ENCODE measurements at places on chromosomes 11 and 22.

- no peak for DNase-seq
Observed at GRCh38 chr22:46140989-46141928, 9.1 kb upstream of the PPARA start.

- no peak for DNase-seq
Observed at GRCh38 chr11:74462631-74463030, 4.7 kb downstream of the KCNE3 start.

DNA sequence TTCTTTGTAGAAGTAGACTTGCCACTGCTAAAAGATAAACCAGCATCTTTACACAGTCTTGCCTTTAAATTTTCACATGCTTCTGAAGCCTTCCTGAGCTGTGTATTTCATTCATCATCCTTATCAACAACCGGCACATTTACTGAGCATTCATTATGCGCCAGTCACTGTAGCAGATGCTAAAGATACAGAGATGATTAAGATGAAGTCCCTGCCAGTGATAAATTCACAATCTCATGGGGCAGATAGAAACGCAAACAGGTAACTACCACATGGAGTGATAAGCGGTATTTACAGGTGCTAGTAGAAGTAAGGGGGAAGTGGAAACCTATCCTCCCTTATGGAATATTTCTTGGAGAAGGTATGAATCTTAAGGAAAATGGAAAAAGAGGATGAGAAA lies 67.2 kb downstream of the PRCP start:
- DNase-seq: no peak

DNA sequence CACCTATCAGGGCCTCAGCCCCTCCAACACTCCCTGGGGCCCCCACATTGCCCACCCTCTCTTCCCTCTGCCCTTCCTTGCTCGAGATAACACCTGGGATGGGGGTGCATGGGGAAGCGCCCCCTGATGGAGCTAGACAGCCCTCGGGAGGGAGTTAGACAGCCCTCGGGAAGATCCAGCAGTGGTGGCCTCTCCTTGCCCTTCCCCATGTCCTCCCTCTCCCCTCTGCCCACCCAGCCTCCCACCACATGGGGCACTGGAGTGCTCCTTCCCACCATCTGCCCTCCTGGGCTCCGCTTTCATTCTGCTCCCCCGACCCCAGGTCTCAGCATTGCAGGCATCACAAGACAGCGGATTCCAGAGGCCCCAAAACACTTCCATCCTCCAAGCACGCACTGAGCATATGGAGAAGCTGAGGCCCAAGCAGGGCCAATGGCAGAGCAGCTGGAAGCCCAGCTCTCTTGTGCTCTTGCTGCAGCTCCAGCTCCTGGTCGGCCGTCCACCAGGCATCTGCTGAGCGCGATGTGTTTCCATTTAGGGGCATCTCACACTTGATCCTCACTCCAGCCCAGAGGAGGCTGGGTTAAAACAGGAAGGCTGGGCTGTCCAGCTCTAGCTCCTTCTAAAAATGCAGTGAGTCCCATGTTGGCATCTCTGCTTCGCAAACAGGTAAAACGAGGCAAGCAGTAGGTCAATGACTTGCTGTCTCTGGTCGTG lies 65.6 kb downstream of the IGLL1 start:
- no peak for DNase-seq

DNA sequence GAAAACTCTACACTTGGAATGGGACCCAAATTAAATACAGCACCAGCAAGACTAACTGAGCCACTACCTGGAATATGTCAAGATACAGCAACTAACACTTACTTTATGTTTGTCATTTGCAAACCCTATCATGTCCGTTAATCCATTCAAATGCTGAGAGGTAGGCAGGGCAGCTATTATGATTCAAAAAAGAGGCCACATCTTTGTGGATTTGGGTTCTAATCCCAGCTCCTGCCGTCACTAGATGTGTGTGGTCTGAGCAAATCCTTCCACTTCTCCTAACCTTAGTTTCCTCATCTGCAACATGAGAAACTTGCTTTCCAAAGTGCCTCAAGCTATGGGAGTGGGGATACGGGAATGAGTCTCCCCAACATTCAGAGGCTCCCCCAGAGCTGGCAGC lies 24.2 kb downstream of the FLI1 start:
- DNase-seq: no peak

DNA sequence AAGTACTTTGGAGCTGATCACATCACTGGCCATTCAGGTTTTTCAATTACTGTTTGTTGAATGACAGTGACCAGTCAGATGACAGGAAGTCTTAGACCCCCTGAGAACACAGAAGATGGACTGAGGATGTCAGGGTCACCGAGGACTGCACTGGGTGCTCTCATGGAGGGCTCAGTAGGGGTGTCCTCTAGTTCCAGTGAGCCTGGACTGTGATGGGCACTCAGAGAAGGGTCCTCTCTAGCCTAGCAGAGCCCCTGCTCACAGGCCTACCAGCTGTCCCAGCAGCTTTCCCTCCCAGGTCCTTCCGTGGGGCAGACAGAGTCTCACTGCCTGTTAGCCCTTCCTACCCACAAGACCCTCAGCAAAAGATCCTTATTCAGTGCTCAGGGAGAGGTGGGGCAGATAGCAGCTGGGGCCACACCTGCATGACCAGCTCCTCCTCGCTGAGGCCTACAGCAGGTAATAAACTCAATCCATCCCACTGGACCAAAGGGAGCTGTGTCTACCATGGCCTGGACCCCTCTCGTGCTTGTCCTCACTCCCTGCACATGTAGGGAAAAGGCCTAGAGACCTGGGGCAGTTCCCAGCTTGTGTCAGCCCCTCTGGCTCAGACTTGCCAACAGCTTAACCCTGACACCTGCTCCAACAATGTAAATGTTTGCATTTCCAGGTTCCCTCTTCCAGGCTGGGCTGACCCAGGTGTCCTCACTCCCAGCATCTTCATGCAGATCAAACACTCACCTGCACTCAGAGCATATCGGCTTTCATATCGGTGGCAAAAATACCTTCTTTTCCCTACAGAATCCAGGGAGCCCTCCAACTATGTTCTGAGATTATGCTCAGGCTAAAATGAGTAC lies 25.2 kb upstream of the VPREB1 start:
- DNase-seq: no peak
